ENCODE measurements at places on chromosomes 7 and 10.

DNA sequence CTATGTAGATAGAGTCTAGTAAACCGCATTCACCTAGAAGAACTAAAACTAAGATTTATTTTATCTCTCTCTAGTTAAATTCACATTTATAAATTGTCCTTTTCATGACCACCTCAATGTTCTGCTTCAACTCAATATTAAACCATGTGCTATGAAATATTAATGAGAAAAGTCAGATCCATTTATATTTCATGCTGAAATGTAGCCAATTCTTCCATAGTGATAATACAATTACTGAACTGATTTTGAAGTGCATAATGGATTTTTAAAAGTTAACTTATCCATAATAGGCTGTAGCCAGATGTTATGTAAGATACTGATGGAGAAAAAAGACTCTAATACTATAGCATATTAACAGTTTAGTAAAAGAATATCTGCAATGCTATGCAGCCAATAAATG, 479.7 kb upstream of the PCDH15 start:
- no peak for DNase-seq

- DNase-seq: no peak
These were observed 58.4 kb downstream of the ZNF22 start for GRCh38 chr10:45058992-45059561.

GRCh38 chr10:102959360-102959759, 41.3 kb downstream of the CNNM2 start:
- DNase-seq: no peak

- peak; percentile 24 for DNase-seq
These were observed 100.8 kb downstream of the C10orf90 start for GRCh38 chr10:126569513-126570244.

DNA sequence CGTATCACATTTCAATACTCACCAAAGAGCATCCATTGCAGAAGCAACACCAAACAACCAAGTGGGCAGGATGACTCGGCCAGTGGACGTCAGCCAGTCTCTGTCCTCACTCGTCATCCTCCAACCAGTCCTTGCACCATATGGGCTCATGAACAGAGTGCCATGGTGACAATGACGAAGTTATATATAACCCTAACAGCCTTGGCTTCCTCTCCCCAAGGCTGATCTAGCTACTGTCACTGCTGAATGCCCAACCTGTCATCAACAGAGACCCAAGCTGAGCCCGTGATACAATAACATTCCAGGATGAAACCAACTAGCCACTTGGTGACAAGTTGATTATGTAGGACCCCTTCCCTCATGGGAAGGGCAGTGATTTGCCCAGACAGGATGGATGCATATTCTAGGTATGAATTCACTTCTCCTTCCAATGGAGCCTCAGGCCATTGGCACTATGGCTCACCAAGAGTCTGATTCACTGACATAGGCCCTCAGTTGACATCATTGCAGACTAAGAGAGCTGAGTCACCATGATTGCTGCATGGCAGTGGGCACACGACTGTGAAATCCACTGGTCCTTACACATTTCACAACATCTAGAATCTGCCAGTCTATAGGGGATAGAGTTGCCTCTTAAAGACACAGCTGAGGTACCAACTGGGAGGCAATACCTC, 26.3 kb upstream of the PPIF start:
- peak; percentile 83 for DNase-seq

DNA sequence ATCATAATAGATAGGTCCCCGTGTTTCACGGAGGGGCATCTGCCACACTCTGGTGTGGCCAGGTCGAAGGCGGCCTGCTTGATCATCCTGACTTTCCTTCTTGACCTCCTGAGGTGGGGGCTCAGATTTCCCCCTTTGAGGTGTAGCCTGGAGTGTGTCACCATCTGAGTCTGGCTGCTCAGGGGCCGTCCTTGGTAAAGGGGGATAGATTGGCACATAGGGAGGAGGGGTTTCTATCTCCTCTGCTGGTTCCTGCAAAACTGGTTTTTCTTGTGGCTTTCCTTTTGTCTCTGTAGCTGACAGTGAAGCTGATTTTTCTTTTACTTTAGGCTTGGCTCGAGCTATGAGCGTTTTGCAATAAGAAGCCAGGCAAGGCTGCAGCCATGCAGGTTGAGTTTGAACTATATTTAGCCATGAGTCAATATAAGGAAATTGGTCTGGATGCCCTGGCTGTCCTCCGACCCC, 7.1 kb upstream of the ZNF117 start:
- DNase-seq: no peak

DNA sequence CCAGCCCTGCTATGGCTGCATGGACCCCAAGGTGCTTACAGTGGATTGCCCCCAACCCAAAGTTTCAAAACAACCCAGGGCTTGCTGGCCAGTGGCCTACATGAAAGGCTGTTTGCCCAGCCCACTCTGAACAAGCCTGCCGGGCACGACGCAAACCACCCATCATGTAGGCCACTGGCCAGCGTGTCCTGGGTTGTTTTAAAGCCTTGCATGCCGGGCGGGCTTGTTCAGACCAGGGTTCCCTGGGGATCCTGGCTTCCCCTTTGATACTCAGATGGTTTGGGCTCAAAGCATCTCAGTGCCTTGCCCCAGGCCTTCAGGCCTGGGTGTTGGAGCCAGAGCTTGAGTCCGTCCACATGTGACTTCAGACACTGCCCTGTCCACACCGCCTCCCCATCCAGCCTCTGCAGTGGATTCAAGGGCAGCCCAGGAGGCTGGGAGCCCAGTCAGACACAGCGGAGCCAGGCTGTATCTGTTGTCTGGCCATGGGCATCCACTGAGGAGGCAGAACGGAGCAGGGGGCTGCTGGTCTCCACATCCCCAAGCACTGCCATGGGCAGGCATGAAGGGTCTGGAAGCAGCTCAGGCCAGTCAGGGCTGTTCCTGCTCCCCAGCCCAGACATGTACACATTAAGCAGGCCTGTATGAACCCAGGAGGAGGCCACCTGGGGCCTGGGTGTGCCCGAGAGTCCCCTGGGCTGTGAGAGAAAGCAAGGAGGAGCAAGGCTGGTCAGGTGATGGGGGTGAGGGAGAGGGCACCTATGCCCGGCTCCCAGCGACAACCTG, 4.0 kb upstream of the ADIRF start:
- DNase-seq: no peak

DNA sequence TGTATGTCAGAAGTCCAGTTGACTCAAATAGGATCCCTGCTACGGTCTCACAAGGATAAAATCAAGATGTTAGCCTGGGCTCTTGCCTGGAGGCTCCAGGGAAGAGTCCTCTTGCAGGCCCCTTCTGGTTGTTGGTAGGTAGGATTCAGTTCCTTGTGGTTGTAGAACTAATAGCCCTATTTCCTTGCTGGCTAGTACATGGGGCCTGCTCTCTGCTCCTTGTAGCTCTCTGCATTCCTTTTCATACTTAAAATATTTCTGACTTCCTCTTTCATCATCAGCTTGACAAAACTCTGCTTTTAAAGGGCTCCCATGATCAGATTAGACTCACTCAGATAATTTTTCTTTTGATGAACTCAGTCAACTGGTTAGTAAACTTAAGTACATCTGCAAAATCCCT, 756.7 kb downstream of the GATA3 start:
- no peak for DNase-seq

DNA sequence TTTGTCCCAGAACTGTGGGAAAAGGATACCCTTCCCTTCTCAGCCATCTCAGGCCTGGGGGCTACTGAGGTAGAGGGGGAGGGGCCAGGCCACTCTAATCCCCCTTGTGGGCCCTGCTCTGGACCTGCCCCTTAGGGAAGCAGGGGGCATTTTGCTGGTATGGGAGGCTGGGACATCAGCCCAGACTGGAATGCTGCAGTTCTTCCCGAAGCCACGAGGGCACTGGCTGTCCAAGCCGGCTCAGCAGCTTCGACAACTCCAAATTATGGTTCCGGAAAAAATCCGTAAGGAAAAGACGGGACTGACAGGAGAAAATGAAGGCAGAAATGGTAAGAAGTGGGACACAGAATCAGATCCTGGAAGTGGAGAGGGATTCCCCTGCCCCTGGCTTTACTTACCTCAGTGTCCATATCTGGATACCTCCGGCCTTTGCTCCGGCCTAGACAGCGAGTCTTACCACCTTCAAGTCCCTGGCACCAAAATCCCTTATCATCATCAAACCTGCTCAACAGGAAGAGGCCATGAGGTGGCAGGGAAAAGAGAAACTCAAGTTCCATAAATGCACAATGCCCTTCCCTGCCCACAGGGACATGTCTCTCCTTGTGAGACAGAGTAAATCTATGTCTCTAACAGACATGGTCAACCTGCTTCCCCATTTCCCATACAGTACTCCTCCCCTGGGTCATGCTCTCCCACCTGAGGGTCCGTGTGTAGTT, 9.0 kb downstream of the NDST2 start:
- DNase-seq: no peak

GRCh38 chr7:53062796-53063195, 27.4 kb downstream of the POM121L12 start:
- no peak for DNase-seq

DNA sequence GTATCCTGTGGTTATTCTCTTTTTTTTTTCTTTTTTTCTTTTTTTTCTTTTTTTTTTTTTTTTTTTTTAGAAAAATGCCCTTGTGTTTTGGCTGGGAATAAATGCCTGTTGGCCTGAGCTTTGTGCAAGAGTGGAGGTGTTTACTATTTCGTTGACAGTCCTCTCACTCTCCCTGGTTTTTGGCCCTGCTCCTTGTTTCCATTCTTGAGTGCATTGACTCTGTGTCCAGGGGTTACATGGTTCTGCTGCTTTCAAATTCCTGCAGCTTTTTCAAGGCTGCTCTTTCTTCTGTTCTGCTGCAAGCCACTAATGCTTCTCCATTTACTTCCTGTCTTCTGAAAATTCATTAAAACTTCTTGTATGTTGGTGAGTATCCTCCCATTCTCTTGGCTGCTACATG, 59.7 kb upstream of the TBX20 start:
- no peak for DNase-seq

DNA sequence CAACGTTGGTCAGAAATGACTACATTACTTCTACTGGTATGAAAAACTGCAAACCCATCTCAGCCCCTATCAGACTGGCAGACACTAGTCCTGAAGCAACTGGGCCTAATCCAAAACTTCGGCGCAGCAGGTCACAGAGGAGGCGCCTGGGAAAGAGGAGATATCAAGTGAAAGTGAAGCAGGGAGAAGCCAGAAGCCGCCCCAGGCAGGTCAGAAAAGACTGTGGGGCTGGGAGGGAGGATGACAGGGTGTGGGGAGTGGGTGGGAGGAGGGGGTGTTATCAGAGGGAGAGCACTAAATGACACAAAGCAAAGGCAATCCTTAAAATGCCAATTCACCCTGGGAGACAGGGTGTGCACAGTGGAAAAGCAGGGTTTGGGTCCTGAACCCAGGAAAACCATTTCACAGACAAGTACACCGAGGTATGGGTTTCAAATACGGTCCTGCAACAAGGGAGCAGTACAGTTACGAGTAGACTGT, 731 bp downstream of the CHCHD3 start:
- no peak for DNase-seq

GRCh38 chr7:1533255-1533546, 2.7 kb downstream of the MAFK start:
- DNase-seq: no peak

- DNase-seq: no peak
These were observed 19.3 kb downstream of the ZNF786 start for GRCh38 chr7:149071182-149071635.

DNA sequence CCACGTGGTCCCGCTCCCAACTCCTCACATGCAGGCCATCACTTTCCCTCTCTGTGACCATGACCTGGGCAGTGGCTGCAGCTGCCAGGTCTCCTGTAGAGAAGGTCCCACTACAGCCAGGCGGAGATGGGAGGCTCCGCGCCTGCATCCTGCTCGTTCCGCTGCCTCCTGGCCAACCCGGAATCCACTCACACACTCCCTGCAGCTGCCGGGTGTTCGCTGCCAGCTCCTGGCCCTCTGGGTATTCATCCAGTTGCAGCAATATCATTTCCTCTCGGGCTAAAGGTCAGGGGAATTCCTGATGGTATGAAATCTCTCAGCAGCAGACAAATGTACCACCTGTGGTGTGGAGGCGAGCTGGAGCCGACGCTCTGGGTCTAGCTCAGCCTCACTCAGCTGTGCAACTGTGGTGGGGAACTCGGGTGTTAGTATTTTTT, 65.7 kb downstream of the TLL2 start:
- DNase-seq: no peak

- DNase-seq: no peak
These were observed 3.8 kb downstream of the NODAL start for GRCh38 chr10:70437721-70438120.

GRCh38 chr10:96700374-96701099, 19.8 kb downstream of the PIK3AP1 start:
- DNase-seq: no peak

DNA sequence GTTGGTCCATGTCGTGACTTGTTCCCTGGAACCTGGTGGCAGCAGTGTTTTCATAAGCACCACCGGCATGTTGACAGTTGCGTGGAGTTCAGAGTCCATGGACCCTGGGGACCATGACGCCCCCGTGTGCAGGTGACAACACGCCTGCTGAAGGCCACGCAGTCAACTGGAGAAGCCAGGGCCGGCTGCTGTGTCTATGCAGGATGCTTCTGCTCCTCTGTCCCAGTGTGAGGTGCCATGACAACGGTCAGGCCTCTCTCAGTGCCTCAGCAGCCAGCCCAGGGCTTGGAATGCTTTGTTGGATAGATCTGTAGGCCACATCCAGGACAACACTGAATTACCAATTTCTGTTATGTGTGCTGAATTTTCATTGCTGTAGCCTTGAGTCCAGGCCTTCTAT, 10.7 kb upstream of the VIPR2 start:
- DNase-seq: no peak

DNA sequence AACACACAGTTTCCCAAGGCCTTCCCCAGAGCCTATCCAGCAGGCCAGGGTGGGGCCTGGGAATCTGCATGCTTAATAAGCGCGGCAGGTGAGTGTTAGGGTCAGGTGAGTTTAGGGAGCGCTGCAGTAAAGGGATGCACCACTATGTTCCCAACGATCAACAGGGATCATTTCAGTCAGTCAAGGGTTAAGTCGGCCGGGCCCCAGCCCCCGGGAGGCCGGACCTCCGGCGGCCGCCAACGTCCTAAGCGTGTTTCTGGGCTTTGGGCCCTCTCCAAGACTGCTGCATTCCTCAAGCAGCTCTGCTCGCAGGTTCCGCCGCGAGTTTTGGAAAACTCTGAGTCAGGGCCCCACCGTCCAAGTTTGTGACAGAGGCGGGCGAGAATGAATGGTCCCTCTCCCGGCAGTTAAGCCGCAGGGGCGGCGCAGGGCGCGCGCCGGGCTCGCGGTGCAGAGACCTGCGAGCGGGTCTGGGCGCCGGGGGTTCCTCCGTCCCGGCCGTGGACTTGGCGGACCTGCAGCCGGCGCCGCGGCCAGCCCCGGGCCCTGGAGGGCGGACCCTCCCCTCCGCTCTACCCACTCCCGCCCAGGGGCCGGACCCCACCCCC, 81.6 kb downstream of the ARHGAP22 start:
- DNase-seq: no peak

- peak; percentile 3 for DNase-seq
These were observed 159.8 kb upstream of the STEAP1 start for GRCh38 chr7:89994483-89994882.

- DNase-seq: no peak
These were observed 219.8 kb downstream of the AUTS2 start for GRCh38 chr7:69817841-69818635.

GRCh38 chr7:1767524-1767923, 97.4 kb downstream of the ELFN1 start:
- no peak for DNase-seq

- DNase-seq: peak; percentile 74
These were observed 120.2 kb downstream of the SORBS1 start for GRCh38 chr10:95440756-95441546.
